Ascending aorta (tissue), 2 donors: ENCODE measurements at places on chromosomes 7 and 10. TPM values are rescaled to one million over a fixed set of nuclear protein-coding genes. Genes with fewer than 3 reads are reported as not detected.

DNA sequence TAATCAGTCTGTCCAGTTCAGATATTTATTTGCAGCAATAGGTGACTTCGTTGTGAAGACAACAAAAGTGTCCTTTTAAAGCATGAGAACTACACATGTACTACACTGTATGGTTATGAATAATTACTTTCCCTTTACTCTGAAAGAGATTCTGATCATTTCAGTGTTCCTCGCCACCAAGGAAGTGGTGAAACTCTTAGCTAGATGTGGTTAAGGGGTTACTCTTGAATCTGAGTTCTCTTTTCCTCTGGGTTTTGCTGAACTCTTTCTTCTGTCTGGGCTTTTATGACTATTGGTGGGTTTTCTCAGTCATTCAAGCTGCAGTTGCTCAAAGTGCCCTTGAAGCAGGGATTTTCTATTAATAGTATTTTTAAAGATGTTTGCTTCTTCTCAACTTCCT is 127.9 kb upstream of the SEM1 start:
- no peak for DNase-seq

GRCh38 chr10:75716506-75716905 is 285.1 kb downstream of the LRMDA start:
- no peak for DNase-seq

- DNase-seq = no peak
These were observed 35.0 kb upstream of the PDCD4 start for GRCh38 chr10:110836706-110837105.

GRCh38 chr10:118595064-118595420 is 406 bp downstream of the PRLHR start:
- no peak for DNase-seq

DNA sequence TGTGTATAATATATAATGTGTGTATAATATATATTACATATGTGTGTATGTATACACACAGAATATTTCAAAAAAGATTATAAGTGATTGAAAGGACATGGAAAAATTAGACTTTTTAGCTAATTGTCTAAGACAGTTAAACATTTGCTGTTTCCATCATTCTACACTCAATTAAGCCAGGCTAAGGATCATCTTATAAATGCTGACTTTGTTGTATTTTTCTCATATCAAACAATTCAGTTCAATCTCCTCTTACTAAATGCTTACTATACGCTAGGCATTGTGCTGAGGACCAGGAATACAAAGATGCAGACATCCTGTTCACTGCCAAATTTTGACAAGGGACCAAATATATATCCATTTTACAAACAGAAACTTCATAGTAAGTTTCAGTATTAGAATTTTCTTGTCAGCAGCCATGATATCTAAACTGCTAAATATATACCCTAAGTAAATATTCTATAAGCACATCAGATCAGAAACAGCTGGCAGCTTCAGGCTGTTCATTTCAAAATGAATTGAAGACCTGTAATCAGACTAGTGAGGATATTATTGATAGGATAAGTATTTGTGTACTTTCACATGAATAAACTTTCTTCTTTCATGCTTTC is 10.3 kb upstream of the LRRN3 start:
- no peak for DNase-seq

- no peak for DNase-seq
These were observed 26.0 kb downstream of the LEP start for GRCh38 chr7:128266883-128267594.

DNA sequence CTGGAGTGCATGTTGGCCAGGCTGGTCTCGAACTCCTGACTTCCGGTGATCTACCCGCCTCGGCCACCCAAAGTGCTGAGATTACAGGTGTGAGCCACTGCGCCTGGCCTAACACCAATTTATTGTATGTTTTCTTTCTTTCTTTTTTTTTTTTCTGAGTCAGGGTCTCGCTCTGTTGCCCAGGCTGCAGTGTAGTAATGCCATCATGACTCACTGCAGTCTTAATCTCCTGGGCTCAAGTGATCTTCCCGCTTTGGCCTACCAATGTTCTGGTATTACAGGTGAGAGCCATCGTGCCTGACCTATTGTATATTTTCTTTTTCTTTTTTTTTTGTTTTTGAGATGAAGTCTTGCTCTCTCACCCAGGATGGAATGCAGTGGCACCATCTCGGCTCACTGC is 33.8 kb upstream of the UBE2H start:
- DNase-seq = no peak

DNA sequence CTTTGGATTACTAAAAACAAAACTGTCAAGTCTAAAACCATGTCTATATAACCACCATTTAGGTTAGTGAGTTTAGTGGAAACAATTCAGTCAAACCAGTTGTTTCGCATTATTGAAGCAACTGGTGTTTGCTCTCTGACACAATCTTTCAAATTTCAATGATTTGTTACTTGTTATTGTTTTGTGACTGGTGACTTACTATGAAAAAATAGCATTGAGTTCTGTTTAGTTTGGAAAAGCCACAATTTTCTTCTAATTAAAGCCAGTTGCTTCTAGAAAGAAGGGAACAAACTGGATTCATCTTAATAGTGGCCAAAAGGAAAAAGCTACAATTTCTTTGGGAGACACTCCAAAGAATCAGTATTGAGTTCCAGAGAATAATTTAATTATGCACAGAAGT is 30.4 kb downstream of the LAMB4 start:
- DNase-seq = no peak

DNA sequence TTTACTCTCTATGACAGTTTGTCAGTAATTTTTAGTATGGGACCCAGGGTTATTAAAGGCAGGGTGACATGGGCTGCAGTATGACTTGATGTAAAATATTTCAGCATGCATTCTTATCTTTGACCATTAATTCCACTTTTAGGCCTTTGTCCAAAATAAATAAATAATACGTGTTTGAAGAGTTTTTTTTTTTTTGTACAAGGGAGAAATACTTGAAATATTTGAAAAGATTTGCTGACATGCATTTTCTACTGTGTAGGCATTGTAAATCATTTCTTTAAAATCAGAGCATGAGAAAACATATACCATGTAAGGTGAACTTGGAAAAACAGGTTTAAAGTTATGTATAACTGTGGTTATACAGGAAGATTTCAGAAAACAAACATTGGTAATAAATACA is 23.5 kb downstream of the NRG3 start:
- no peak for DNase-seq

DNA sequence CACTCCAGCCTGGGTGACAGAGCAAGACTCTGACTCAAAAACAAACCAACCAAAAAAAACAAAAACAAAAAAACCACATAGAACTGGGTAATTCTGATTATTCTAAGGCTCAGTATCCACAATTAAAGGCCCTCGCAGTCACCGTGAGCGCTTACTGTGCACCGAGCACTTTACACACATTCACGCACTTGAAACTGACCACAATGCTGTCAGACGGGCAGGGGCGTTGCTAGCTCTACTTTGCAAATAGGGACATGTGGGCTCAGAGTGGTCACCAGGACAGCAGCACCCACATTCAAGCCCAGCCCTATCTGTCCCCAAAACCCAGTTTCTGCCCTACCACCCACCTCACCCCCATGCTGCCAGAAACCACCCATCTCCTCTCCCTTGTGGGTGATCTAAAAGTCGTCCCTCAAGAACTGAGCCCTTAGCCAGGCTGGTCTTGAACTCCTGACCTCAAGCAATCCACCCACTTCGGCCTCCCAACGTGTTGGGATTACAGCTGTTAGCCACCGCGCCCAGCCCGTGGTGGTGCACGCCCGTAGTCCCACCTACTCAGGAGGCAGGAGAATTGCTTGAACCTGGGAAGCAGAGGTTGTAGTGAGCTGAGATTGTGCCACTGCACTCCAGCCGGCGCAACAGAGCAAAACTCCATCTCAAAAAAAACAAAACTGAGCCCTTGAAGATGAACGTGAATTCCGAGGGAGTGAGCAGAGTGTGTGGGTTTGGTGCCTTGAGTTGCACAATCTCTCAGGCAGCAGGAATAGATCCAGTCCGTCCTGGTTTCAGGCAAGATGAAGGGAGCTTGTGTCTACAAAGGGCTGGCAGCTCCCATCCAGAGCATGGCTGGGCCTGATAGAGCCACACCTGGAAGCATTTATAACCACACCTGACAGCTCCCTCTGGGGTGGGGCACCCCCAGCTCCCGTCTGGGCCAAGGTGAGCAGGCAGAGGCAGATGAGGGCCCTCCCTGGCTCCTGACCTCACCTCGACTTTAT is 5.4 kb upstream of the HSPB1 start:
- peak; percentile 89 for DNase-seq

ITPRID1 gene
- not detected for total RNA-seq

ATG9B gene
- total RNA-seq = not detected

KCNIP2 gene
- total RNA-seq = 1.1 TPM

SOSTDC1 gene
- total RNA-seq = not detected

KLF6 gene
- total RNA-seq = 144 TPM
